Urinary bladder (tissue), 4 donors: ENCODE measurements at places on chromosomes 1 and 21. TPM values are rescaled to one million over a fixed set of nuclear protein-coding genes. Genes with fewer than 3 reads are reported as not detected.

DNA sequence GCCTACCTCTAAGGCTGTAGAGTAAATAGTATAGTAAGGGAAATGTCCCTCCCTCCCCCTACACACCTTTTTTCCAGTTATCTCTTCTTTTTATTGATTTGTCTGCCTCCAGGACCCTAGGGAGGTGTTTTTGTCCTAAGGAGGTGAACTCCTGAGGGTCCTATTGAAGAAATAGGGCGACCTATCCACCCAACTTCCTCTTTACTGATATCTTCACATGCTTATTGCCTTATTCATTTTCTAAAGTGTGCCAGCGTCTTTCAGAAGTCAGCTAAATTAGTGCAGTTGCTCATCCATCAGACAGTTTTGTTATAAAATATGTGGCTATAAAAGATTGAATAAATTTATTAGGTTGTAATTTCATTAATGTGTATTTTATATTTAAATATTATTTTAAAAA is 5.9 kb downstream of the BACH1 start:
- no peak for DNase-seq

RCAN1 gene
- 27.4 TPM for total RNA-seq

- no peak for DNase-seq
These were observed 36.7 kb upstream of the TARDBP start for GRCh38 chr1:10975567-10976326.

DNA sequence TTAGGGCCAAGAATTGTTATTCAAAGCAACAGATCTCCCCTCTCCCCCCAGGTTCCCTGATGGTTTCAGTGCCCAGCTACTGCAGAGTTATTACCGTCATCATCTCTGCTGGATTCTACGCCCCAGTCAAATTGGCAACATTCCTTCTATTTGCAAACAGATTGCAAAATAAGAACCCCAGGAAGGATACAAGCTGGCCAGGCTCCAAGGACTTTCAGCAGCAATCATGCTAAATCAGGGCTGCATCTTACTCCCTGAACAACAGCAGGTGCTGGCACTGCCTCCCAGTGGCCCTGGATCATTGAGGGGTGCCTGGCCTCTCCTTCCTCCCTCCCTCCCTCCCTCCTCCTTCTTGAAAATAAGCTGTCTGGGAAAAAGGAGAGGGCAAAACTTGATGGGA is 521.6 kb upstream of the BEND5 start:
- DNase-seq = no peak

DNA sequence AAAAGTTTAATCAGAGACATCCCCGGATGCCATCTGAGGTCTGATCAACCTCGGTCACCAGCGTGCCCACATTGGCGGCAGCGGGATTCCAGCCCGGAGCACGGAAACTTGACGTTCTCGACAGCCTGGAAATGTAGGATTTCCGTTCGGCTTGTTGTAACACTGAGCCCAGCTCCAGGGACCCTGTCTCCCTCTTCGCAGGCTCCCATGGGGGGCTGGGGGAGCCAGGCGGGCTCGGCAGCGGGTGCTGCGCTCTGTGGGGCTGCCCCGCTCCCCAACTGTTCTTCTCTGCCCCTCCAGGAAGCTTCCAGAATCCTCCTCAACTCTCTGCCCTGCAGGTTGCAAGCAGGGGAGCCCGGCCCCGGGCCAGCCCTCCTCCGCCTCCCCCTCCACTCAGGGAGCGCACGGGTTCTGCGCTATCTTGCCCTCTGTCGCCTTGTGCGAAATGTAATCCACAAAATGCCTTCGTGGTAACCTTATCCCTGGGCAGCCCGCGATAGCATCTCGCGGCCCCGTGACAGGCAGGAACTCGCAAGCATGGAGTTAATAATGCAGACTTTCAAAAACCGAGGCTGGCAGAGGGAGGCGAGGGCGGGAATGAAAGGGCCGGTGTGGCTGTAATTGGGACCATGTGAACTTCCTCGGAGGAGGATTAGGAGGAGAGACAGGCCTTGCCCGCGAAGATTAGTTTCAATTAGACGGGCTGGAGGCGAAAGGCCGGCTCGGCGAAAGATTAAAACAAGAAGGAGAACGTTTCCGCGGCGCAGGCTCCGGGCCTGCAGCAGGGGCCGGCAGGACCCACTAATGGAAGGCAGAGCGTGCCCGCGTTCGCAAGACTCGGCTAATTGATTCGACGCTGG is 53.9 kb upstream of the TTC34 start:
- no peak for DNase-seq

DNA sequence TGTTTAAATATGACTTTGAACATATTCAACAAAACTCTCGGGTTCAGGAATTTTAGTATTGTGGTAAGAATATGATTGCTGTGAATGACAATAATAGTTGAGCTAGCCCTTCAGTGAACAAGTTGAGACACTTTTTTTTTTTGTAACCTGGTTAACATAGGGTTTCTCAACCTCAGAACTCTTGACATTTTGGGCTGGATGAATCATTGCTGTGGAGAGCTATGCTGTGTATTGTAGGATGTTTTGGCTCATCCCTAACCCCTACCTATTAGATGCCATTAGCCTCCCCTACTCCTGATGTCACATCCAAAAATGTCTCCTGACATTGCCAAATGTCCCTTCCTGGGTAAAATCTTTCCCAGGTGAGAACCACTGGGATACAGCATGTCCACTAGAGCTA is 113.7 kb downstream of the RUNX1 start:
- no peak for DNase-seq

GRCh38 chr1:95169548-95169947 is 52.4 kb downstream of the TLCD4 start:
- DNase-seq = no peak

FLG2 gene
- total RNA-seq = not detected
